ENCODE measurements at places on chromosomes 11 and 22.
A peak's percentile ranks its signal among the peaks of the same experiment; 100 is the strongest.

DNA sequence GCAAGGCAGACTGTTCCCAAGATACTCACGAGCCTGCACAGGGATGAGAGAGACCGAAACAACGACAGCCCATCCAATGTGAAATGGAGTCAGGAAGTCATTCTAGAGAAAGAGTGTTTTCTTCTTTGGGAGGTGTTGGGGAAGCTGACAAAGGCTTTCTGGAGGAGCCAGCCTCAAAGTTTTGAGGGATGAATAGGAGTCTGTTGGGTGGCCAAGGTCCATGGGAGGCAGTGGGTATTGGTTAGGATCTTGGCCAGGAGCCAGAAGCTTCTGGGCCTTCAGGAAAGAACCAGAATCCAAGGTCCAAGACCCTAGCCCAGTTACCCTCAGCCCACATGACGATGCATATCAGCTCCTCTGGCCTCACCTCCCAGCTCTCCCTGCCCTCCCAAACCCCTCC lies 59.9 kb upstream of the SHISAL1 start:
- no peak for DNase-seq

DNA sequence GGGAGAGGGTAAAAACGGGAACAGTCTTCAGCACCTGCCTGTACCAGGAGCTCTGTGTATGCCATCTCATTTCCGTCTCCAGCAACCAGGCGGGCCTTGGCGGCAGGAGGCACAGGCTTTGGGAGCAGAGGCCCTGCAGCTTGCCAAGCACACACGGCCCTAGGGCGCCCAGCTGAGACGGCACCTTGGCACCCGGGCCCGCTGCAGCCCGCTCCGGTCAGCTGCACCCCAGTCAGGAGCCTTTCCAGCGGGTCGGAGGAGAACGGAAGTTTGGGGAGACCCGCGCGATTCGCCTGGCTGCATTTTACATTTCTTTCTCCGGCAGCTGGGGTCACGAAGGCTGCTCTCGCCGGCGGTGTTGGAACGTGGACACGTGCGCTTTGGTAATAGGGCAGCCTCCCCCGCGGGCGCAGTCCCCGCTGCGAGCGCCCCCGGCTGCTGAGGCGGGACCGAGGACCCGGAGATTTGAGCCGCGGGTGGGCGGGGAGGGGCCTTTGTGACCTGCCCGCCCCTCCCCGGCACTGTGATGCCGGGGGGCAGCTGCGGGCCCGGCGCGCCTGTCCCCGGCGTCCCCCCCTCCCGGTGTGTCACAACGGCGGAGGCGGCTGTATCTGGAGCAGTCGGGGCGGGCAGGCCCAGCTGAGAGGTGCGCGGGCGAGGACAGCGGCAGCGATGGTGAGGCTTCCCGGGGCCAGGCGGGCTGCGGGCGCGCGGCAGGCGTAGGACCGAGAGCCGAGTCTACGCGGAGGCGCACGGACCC lies at the start of gene TUBA8:
TSS of gene TUBA8 (plus strand) at position 616 of the 760 bp plus-strand sequence. CDS start at position 673, 57 bp downstream.
- peak; percentile 22 for DNase-seq

DNA sequence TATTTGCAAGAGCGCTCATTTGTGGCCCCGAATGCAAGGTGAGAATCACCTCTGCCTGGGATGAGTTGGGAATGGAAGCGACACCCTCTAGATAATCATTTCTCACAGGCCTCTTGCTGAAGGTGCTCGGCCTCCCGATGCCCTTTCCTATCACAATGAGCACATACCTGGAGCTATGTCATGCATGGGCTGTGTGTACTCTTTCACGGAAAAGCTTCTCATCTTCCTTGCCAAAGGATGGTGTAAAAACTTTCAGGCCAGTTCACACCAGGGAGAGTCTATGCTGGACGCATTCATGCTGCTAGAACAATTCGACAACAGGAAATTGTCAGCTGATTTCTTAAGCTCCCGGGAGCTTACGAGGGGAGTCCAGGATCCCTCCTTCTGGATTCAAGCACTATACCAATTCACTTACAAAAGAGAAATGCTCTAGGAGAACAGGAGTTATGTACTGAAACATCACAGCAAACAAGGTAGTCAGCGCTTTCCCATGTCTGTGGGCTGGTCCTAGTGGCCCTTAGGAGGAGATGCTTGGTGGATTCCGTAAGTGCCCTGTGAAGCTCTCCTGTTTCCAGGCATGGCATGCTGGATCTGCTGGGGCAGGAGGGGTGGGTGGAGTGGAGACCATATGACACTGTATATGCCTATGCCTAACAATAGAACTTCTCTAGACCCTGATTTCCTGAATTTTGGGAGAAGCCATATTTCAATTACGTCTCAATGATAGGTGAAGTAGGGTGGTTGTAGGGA lies 53.1 kb upstream of the B3GAT1 start:
- DNase-seq = no peak

GRCh38 chr11:69385832-69386427 lies 92.0 kb downstream of the MYEOV start:
- no peak for DNase-seq

GRCh38 chr11:33089776-33090175 lies 50.4 kb downstream of the TCP11L1 start:
- no peak for DNase-seq

- no peak for DNase-seq
Observed at GRCh38 chr22:48729499-48730171, 1098.0 kb downstream of the BRD1 start.

DNA sequence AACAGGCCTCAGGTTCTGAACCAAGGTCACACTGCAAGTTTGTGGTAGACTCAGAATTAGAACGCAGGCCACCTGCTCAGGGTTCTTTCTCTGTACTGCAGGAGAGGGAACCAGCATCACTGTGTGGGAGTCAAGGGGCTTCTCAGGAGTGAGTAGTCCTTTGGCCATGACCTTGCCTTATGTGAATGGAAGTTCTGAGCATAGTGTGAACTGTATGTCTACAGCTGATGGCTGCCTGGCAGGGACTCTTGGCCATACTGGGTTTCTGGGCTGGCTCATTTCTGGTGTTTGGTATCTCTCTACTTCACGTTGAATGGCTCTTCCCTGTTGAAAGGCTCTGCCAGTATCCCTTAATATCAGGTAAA lies 40.1 kb upstream of the TUB start:
- no peak for DNase-seq

DNA sequence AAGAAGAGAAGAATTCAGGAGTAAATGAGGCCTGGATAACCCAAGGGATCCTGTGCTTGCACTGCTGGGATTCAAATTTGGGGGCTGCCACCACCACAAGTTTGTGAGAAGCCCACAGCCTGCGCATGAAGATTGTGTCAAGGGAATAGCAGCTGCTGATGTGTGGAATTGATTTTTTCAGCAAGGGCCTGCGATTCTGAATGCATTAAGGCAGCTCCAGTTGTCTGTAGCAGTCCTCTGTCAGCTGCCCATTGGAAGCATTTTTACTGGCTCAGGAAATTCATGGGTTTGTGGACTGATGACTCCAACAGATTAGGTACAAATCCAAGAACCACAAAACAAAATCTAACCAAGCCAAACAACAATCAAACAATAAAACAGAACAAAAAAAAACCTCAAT lies 14.0 kb downstream of the ARVCF start:
- no peak for DNase-seq

GRCh38 chr11:19499026-19499669 lies 213.5 kb upstream of the NAV2 start:
- DNase-seq = no peak

DNA sequence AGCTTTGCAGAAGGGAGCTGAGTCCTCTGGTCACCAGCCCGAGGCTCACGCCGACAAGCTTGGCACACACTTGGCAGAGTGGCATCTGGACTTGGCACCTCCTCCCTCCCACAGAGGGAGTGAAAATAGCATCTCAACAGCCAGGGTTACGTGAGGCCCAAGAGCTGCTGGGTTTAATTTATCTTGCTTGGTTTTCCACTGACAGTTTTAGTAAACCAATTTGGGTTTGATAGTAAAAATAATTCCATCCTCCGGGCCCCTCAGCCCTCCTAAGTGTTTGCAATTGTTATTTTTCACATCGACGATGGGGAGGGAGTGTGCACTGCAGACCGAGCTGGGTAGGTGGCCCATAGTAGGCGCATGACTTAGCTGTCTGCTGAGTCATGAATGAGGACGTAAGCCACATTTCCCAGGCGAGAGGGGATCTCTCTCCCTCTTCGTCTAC lies 107.6 kb upstream of the ASPHD2 start:
- DNase-seq = no peak

DNA sequence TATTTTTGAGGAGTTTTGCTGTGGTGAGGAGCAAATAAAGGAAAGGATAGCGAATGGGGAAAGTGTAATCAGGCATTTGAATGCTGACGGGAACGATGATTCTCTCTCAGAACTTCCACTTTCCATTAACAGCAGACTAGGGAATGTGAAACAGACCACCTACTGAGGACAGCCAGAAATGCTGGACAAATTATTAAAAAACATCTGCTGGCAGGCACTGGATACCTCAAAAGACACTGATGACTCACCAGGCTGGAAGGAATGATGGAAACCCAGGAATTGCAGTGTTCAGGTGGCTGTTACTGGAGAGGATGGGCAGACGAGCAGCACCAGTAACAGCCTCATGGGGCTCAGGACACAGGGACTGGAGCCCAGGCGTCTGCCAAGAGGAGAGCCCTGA lies 33.4 kb downstream of the PLA2G6 start:
- no peak for DNase-seq

- no peak for DNase-seq
Observed at GRCh38 chr11:64112771-64113461, 53.0 kb downstream of the MACROD1 start.

GRCh38 chr11:42098075-42098474 lies 638.6 kb upstream of the LRRC4C start:
- no peak for DNase-seq

DNA sequence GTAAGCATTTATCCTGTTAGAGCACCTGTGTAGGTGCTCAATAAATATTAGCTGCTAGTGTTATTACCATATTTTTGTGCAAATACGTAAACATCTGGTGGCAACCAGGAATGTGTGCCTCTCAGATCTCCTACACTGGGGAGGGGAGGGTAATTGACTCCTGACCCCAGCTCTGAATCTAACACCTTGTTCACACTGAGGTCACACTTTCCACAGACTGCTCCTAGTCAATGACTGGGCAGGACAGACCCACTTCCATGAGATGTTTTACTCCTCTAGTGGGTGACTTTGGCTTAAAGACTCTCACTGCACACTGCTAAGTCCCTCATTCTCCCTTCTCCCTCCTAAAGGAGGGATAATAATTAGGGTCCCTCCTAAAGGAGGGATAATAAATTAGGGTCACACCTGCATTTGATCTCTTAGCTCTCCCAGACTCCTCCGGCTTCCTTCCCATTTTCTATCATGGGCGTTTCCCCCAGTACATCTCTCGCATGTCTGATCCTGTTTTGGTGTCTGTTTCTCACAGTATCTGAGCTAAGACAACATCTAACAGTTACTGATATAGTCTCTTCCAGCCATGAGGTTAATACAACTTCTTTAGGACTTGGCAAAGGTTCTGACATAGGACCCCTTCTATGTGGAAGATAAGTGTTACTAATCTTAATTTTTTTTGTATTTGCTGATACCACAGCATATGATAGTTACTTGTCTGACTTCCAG lies 8.0 kb downstream of the CSTPP1 start:
- DNase-seq = no peak

GRCh38 chr11:77101043-77101537 lies 1.6 kb upstream of the OMP start:
- DNase-seq = no peak

DNA sequence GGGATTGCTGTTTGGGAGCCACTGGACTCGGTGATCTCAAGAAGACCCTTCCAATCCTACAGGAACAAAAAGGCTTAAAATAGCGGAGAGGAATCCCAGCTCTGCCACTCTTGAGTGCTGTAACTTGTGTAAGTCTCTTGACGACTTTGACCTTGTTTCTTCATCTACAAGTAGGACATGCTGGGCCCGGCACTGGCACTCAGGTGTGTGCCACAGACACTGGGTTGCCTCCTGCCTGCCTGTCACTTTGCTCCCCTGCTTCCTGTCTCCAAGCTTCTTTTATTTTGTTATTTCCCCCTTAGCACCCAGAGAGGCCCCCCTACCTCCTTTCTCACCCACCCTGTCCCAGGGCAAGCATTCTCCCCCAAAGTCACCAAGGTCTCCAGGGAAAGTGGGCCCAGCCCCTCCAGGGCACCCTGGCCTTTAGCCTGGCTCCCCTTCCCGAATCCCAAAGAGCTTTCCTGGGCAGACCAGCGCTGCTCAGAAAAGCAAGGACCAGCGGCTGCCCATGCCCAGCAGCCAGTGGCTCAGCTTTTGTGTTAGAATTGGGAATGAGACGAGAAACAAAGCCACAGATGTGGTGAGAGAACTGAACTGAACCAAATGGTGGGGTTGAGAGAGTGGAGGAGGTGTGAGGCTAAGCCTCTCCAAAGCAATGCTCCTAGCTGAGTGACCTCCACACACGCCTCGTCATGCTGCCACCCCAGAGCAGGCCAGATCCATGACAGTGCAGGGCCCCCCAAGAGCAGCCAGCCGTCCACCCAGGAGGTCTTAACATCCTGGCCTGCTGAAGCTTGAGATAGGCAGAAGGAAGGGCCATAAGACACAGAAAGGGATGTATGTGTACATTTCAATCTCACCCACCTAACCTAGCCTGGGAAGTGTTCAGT lies 4.5 kb downstream of the TRIM29 start:
- no peak for DNase-seq

- DNase-seq = no peak
Observed at GRCh38 chr11:109731451-109731850, 309.5 kb downstream of the C11orf87 start.

- DNase-seq = no peak
Observed at GRCh38 chr11:72519220-72519881, 85.0 kb upstream of the CLPB start.

GRCh38 chr11:16111690-16112089 lies 244.7 kb downstream of the SOX6 start:
- DNase-seq = no peak

GRCh38 chr11:12122083-12122482 lies 11.7 kb downstream of the MICAL2 start:
- DNase-seq = no peak

GRCh38 chr22:50544078-50544745 lies 1.5 kb upstream of the KLHDC7B start:
- peak; percentile 67 for DNase-seq

DNA sequence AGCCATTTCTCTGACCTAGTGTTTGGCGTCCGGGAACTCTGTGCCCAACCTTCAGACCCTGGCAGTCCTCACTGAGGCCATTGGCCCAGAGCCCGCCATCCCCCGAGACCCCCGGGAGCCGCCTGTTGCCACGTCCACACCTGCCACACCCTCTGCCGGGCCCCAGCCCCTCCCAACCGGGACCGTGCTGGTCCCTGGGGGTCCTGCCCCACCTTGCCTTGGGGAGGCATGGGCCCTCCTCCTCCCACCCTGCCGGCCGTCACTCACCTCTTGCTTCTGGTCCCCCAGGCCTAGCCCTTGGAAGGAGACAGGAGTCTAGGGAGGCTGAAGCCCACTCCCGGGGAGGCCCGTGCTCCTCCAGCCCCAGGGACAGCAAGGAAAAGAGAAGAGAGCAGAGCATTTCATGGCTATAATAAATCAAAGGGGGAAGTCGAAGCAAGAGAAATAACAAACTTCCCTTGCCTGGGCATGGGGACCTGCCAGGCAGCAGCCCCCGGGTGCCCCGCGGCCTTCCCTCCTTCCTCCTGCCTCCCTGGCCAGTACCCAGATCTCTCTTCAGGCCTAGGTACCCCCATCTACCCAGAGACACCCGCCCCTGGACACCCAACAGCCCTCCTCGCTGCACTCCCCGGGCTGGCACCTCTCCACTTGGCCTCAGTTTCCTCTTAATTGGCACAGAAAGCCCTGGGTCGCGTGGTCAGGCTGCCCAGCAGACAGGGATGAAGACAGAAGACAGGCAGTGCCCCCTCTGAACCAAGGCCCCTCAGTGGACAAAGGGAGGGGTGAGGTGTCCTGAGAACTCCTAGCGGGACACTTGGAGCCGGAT lies 13.0 kb upstream of the SLC39A13 start:
- DNase-seq = no peak
